Type B pancreatic cell (in vitro differentiated cells): ENCODE measurements at places on chromosomes 13 and 19.

GRCh38 chr13:113777311-113778260 lies 18.6 kb downstream of the TMEM255B start:
- no peak for DNase-seq

- DNase-seq, result no peak
These were observed 20.6 kb upstream of the PCCA start for GRCh38 chr13:100068133-100068931.

- no peak for DNase-seq
These were observed 1721.9 kb downstream of the OLFM4 start for GRCh38 chr13:54750521-54750920.

- no peak for DNase-seq
These were observed 48.2 kb upstream of the GPI start for GRCh38 chr19:34316741-34317301.

GRCh38 chr13:99724633-99725517 lies 223.6 kb downstream of the TM9SF2 start:
- DNase-seq, result no peak

DNA sequence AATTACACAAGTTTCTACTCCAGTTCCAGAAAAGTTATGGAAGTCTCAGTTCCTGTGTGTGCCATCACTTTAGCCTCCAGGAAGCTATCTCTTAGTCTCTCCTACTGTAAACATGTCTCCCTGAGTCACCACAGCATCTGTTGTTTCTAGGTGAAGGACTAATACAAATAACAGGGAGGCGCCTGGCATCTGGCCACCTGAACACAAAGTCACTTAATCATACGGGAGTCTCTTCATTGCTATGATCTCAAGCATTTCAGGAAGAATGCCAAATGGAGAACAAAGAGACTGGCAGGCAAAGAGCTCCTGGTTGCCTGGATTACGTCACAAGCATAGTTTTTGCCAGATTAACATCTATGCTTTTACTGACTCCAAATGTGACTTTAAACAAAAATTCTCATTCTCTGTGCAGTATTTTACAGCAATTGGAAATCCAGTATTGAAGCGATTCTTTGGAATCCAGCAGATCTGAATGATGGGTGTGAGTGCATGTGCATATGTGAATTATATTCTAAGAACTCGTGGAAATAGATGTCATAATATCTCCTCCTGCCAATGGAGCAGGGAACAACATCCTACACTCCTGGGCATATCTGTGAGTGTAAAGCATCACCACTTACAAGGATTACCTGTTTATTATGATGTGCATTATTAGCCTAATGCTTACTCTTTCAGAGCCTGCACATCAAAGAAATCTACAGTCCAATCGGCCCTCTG lies 572.8 kb downstream of the PCDH9 start:
- DNase-seq, result no peak

DNA sequence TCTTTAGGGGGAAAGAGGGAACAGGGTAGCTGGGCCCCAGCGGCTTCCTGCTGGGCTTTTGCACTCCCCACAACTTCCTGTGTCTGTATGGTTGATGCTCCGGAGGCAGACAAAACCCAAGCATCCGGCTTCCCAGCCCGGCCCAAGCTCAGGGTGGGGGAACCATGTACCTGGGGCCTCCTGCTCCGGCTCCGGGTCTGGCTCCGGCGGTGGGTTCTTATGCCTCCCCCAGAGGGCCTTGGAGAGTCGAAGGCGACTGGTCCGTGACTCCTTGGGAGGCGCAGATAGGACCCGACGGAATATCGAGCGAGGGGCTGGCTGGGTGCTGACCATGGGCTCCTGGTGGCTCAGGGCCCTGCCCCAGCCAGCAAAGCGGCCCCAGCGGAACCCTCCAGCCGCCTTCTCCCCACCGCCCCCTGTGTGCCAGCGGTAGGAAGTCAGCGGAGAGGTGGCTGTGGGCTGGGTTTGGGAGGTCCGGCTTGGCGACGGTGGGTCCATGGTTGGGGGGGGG lies 428 bp downstream of the RASAL3 start:
- no peak for DNase-seq

DNA sequence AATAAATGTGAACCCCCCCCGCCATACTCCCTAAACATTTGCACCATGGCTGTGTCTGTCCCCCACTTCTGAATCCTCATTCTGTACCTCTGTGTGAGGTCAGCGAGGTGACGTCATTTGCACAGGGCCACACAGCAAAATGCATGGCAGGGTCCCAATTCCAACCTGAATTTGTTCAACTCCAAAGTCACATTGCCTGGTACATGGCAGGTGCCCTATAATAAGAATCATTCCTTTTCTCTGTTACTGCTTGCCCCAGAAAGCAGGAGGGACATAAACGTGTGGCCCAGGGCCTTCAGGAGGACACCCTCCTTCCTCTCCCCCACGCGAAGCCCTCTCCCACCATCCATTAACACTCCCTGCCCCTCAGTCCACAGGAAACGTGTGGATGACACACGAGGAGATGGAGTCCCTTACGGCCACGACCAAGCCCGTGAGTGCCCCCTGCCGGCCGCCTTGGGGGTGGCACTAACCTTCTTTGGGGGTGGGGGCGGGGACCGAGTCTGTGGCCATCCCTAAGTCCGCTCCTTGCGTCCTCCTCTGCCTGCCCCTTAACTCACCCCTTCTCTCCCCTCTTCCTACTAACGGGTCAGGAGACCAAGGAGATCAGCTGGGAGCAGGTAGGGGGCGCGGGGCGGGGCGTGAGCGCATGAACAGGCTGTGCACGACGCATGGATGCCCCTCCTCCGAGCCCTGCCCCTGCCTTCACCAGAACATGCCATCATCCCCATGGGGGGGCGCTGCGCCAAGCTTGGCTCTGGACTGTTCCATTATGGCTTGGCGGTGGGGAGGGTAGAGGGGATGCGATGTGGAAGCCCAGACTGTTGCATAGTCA lies 9.4 kb downstream of the HRC start:
- peak; percentile 87 for DNase-seq

DNA sequence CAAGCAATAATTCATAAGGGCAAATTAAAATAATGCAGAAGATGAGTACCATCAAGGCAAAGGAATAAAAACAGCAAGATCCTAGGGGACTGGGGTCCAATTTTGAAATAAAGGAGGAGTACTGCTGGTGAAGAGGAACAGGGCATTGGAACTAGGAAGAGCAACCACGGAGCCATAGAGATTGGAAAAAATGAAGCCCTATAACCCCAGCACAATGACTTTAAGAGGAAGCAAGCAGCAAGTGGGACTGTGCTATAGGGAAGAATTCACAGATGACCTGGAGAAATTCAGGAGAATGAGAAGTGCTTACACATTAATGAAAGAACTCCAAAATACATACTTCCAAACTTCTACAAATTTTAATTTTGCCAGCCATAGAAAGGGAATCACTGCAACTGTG lies 44.9 kb upstream of the ITM2B start:
- no peak for DNase-seq

DNA sequence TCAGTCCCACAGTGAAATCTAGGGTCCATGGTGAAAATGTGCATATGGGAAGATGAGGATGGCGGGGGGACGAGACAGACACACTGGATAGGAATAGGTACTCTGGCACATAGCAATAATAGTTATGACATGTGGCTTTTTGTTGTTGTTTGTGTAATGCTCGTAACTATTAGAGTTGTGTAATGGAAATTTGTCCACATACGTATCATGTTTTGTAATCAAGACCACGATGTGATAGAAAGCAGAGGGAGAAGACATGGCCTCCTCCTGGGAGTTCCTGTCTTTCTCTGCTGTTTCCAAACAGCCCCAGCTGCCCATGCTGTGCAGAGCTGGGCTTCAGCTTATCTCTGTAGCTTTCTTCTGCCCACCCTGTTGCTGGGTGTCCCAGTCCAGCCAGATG lies 185.3 kb upstream of the TMTC4 start:
- no peak for DNase-seq

DNA sequence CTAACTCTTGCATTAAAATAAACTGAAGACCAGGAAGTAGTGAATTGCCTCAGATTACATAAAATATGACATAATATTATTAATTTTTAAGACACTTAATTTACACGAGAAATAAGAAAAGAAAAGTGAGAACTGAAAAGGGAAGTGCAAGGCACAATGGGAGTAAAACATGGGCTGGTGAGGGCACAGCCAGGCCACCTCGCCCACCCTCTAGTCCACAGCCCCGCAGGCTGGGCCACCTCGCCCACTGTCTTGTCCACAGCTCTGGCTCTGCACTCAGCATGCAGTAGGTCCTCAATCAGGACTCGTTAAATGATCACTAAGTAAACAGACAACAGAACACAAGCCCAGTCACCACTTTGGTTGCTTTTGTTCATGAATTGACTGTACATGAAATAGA lies 67.8 kb upstream of the ARHGEF7 start:
- no peak for DNase-seq

DNA sequence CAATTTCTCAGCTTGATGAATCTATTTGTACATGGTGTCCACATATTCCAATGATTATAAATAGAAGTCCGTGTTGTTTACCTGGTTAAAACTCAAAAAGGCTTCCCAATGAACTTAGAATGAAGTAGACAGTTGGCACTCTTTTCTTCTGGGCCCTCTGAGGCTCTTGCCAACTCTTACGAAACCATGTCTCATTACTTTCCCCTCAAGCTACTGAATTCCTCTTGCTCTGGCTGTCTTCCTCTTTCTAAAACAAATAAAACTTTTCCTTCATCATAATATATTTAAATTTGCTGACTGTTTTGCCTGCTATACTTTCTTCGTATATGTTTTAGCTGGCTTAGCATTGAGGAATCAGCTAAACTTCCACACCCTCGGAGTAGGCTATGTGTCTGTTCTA lies 139.7 kb downstream of the SLITRK6 start:
- DNase-seq, result no peak

GRCh38 chr19:13670846-13671245 lies 93.5 kb upstream of the MRI1 start:
- DNase-seq, result no peak

GRCh38 chr13:20636079-20636478 lies 67.4 kb upstream of the IL17D start:
- DNase-seq, result no peak

DNA sequence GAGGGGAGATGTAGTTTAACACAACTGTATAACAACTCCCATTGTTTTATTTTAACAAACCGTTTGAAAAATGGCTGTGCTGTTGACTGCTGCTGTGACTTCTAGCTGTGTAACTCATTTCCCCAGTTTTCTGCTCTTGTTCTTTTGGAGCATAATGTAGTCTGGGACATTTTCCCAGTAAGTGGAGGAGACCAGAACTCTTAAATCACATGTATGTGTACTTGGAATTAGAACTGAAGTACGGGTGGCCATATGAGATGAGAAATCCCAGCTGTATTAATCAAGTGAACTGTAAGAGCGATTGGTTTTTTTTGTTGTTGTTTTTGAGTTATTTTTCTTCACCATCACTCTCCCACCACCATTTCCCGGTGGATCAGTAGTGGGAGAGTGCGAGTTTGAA lies 49.4 kb upstream of the RNF113B start:
- no peak for DNase-seq

- no peak for DNase-seq
These were observed 2.5 kb upstream of the ZNF546 start for GRCh38 chr19:39994361-39994760.

DNA sequence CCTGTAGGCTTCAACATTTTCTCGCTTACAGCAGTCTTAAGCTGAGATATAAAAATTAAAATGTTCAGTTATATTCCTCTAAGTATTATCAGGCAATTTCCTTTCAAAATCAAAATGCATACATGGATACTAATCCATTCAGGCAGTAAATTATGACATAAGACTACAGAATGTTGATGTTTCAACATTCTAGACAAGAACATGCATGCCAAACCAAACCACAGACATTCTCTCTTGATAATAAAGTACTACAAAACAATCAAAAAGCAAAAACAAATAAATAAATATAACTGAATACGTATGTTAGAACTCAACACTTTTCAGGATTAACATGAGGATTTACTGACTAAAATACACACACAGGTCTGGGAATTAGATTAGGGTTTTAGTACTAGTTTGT lies 7.7 kb downstream of the DIS3 start:
- no peak for DNase-seq

GRCh38 chr13:34172048-34172447 lies 354.1 kb downstream of the RFC3 start:
- no peak for DNase-seq

GRCh38 chr19:9962623-9963290 lies 26.4 kb upstream of the OLFM2 start:
- no peak for DNase-seq

DNA sequence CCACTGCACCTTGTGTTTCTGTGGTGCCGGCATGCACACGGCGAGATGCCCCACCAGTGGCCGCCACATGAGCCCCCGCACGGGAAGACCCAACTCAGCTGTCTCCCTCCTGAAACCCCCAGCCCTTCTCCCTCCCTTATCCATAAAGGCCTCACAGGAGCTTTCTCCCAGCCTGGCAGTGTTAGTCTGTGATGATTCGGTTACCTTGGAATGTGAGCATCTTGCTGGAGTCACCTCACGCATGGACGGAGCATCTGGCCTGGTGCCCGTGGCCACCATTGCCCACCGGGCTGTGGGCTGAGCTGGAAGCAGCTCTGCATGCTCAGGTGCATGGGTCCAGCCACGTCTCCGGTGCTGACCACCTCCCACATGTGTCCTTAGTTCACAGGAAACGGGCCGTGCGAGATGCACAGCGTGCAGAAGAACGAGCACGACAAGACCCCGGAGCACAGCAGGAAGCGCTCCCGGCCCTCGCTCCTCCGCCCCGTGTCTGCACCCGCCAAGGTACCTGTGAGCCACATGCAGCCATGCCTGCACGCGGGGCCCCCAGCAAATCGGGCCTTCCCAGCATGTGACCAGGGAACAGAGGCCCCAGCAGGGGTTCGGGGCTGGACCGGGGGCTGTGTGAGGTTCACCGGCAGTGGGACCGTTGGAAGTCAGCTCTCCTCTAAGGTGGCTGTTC lies 22.0 kb downstream of the SIN3B start:
- no peak for DNase-seq

GRCh38 chr19:18607226-18608101 lies 865 bp upstream of the CRLF1 start:
- no peak for DNase-seq

DNA sequence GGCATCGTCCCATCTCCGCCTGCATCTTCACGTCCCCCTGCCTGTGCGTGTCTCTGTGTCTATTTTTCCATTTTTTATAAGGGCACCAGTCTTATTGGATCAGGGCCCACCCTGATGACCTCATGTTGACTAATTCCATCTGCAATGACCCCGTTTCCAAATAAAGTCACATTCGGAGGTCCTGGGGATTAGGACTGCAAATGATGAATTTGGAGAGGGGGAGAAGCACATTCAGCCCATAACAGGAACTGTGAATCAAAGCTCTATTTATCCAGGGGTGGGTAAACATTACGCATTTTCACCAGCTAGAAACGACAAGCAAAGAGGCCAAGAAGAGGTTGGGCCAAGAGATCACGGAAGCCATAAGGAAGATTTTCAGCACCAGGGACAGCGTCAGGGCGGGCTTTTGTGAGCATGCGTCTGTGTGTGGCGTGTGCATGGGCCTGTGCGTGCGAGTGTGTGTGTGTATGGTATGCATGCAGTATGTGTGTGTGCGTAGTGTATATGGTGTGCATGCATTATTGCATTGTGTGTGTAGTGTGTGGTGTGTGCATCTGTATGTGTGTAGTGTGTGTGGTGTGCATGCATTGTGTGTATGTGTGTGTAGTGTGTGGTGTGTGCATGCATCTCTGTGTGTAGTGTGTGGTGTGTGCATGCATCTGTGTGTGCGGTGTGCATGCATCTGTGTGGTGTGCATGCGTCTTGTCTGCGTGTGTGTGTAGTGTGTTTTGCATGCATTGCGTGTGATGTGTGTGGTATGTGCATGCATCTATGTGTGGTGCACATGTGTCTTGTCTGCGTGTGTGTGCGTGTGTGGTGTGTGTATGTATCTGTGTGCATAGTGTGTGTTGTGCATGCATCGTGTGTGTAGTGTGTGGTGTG lies 19.6 kb downstream of the CELF5 start:
- DNase-seq, result no peak
